ENCODE measurements at places on chromosomes 5 and 9.
A peak's percentile ranks its signal among the peaks of the same experiment; 100 is the strongest.

DNA sequence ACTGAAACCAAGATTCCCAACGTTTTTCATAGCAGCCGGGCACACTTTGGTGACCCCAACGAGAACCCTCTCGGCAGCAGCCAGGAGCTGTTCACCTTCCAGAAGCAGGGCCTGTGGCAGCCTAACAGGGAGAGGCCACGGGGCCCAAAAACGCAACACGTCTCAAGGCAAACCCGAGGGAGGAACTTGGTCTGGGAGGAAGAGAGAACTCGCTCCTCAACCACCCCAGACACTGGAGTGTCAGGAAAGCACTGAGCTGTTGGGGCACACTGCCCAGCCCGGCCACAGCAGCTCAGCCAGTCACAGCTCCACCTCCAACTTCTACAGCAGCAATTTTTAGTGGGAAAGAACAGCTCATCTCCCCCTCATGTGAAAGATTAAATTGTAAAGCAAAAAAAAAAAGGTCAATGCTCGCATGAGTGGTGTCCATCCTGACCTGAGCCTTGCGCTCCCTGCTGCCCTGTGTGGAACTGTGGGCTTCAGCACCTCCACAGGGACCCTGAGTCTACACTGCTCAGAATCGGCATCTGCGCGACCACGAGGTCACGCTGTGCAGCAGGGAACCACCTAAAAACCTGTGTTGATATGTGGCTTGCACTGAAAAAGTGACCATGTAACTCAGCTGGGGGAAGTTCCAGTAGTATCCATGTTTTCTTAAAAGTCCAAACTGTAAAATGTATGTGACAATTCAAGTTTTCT, 55.0 kb downstream of the IPPK start:
- DNase-seq = no peak

GRCh38 chr5:14489643-14490042, 91.9 kb upstream of the OTULINL start:
- DNase-seq = no peak

DNA sequence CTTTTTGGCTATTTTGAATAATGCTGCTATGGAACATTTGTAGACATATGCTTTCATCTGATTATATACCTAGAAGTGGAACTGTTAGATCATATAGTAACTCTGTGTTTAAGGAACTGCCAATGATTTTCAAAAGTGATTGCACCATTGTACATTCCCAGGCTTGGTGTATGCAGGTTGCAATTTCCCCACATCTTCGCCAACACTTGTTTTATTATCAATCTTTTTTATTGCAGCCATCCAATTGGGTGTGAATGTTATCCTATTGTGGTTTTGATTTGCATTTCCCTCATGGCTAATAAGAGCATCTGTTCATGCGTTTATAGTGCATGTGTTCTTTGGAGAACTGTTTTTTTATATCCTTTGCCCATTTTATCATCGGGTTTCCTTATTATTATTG, 81.3 kb downstream of the PLAC8L1 start:
- no peak for DNase-seq

DNA sequence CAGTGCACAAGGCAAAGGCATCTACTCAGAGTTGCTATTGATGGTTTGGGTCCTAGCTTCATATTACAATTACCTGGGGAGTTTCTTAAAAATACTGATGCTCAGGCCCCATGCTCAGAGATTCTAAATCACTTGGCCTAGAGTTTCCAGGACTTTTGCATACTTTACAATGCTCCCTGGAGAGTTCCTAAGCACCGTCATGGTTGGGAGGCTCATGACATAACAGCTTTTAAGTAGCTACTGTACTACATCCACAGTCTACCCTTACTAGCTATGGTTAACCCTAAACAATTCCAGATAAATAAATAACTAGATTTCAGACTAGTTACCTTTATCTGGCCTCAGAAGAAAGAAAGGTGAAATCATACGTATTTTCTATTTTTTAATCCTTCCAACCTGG, 414.4 kb downstream of the PDE4D start:
- DNase-seq = no peak

DNA sequence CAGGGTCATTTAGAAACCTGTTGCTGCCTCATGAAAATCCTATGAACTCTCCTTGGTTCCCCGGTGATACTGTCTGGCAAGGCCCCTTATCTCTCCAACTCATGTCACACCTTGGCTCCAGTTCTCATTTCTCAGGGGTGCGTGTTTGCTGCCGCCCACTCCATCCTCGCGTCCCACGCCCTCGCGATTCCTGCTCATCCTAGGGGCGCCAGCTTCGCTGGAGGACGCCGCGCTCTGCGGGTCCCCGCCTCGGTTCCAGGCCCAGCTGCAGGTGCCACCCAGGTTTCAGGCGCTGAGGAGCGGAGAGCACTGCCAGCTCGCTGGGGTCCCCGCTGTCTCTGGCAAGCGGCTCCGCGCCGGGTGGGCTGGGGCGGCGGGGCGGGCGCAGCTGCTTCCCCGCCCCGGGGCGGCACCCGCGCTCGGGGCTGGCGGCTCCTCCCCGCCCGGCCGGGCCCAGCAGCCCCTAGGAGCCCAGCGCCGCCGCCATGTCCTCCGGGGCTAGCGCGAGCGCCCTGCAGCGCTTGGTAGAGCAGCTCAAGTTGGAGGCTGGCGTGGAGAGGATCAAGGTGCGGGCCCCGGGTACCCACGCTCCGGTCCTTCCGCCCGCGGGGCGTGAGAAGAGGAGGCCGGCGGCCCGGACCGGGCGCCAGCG, at the start of gene GNG10:
GNG10 (plus strand) TSS at position 456 of the 652 bp plus-strand sequence; CDS start at position 486, 30 bp downstream.
- DNase-seq = peak; percentile 57

- DNase-seq = peak; percentile 14
Observed at GRCh38 chr9:87564111-87564510, 66.4 kb downstream of the DAPK1 start.

DNA sequence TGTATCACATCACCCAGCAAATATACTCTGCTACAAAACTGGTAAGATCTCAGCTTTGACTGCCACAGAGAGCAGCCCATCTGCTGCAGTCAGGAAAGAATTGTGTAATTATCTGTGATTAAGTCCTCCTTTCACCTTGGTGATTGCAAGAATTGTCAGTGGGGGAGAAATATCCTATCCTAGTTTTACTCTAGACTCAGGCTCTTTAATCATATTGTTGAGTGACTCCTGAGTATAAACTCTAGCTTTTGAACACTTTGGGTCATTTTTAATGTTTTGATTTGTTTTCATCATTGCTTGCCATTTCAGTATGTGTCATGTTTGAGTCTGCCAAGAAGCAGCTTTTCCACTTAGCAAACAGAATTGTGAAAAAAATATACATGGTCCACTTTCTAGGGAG, 32.1 kb downstream of the VCAN start:
- no peak for DNase-seq

GRCh38 chr5:127854520-127854919, 151.3 kb downstream of the CCDC192 start:
- DNase-seq = no peak

- no peak for DNase-seq
Observed at GRCh38 chr9:134492721-134493460, 148.7 kb upstream of the COL5A1 start.

DNA sequence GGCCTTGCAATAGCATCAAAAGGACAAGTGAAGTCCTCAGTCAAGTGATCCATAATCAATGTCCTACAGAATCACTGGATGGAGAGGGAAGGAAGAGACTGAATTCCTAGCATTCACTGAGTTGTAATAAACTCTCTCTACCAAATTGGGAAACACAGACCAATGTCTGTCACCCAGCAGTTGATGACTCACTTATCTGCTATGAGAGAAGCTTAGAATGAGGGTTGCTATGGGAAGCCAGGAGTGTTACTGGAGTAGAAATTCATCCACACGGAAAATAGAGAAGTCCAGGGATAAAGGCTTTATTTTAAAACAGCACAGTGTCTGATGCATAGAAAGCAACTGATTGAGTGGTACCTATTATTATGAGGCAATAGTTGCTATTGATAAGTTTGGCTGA, 407.4 kb downstream of the BRINP1 start:
- DNase-seq = no peak

DNA sequence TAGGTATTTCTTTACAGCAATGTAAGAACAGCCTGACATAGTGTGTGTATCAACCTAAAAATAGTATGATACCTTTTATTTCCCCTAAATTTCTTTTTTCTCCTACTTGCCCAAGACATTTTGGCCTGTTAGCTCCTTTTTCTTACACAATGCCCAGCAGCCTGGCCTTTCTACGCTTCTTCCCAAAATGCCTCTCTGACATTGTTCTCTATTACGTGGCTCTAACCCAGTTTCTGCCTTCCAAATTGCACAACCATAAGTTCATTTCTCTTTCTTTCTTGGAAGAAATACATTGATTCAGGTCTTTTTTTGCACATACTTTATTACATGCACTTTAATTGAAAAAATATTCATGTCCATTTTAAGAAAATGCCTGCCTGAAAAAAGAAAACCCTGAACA, 408.2 kb downstream of the PRR16 start:
- no peak for DNase-seq

- DNase-seq = no peak
Observed at GRCh38 chr5:53407373-53407772, 73.1 kb upstream of the FST start.

- no peak for DNase-seq
Observed at GRCh38 chr5:63961598-63962161, 565 bp downstream of the HTR1A start.

- DNase-seq = peak; percentile 55
Observed at GRCh38 chr5:126359884-126360283, 63.3 kb upstream of the GRAMD2B start.

- DNase-seq = peak; percentile 71
Observed at GRCh38 chr9:95131023-95131943, 186.2 kb downstream of the FANCC start.

GRCh38 chr5:100827481-100827889, 75.6 kb downstream of the ST8SIA4 start:
- DNase-seq = peak; percentile 16

GRCh38 chr5:141942185-141942857, 15.7 kb downstream of the PCDH12 start:
- no peak for DNase-seq

DNA sequence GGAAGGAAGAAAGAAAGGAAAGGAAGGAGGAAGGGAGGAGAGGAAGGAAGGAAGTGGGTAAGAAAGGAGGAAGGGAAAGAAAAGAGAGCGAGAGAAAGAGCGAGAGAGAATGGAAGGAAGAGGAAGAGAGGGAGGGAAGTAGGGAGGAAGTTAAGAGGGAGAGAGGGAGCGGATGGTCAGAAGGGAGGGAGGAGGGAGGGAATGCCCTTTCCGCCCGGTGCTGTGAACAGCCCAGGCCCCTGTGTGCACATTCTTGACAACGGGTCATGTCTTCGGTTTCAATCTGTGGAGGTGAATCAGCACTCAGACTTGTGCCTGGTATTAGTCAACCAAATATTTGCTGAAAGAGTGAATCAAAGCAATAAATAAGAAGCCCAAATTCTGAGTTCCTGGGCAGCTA, 39.2 kb downstream of the PRUNE2 start:
- DNase-seq = no peak

GRCh38 chr9:110877374-110877773, 160.9 kb downstream of the LPAR1 start:
- no peak for DNase-seq

GRCh38 chr5:116472274-116472673, 102.3 kb downstream of the SEMA6A start:
- DNase-seq = no peak

GRCh38 chr5:59673438-59674058, 220.0 kb downstream of the PDE4D start:
- DNase-seq = peak; percentile 79

DNA sequence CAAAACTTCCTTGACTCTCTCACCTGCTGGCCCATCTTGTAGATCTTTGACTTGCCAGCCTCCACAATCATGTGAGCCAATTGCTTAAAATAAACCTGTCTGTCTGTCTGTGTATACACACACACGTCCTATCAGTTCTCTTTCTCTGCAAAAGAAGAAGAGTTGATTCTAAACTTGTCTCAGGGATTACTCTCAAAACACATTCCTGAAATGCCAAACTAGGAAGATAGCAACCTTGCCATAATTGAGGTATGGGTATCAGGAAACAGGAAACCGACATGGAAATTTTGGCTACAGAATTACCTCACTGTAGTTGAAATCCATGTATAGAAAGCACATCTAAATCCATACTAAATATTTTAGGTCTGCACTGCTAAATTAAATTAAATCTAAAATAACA, 483.4 kb downstream of the PLK2 start:
- no peak for DNase-seq

DNA sequence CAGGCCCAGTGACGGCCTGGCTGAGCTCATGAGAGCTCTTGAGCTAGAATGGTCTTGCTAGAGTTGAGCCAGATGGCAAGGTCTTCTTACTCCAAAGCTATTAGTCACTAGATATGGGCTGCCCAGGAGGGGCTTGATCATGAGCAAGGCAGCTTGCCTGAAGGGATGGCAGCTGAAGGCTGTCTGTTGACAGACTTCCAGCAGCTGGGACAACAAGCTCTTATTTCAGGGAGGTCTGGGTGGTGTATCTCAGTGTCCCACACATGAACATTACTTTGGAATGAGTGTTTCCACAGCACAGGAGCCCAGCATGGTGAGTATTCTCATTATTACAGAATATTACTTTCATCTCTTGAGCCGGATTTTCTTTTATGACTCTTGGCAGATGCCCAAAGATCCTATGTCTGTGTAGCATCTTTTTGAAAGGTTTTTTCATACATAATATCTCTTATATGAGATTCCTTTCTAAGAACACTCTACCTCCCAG, 414.1 kb downstream of the ARHGEF28 start:
- DNase-seq = no peak

GRCh38 chr9:126329476-126330275, 3.0 kb downstream of the MVB12B start:
- no peak for DNase-seq

- peak; percentile 94 for DNase-seq
Observed at GRCh38 chr9:68584189-68585033, 43.7 kb upstream of the TMEM252 start.

- DNase-seq = no peak
Observed at GRCh38 chr5:73641811-73642210, 15.8 kb downstream of the ARHGEF28 start.

GRCh38 chr5:150672237-150672883, 11.3 kb downstream of the MYOZ3 start:
- DNase-seq = no peak

DNA sequence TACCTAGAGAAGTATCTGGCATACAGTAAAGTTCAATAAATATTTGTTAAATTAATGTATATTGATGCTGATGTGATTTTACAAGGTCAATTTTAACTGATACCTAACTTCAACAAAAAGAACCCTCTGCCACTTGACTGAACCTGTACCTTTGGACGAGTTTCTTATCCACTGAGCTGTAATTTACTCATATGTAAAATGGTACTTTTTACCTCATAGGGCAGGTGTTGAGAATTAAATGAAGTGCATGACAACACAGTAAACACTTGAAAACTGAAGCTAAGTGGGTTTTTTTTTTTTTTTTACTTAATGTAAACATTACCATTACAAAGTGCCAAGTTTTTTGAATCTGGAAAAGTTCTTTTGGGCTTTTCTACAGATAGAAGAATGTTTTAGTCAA, 15.4 kb downstream of the NIPSNAP3B start:
- DNase-seq = no peak

DNA sequence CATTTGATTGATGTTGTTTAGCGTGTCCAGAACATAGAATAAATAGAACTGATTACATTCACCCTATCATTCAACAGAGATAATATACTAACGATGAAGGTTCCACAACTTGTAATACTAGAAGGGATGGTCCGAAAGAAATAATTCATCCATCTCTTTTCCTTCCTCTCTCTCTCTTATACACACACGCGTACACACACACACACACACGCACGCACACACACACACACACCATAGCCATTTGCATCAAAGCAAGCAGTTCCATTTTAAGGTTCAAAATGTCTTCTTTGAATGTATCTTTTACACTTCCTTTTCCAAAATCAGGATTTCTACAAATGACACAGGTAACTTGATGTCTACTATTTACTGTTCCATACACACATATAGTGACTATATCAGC, 887 bp downstream of the GDA start:
- DNase-seq = no peak
